ENCODE measurements at places on chromosomes 5 and 9.
A peak's percentile ranks its signal among the peaks of the same experiment; 100 is the strongest.

DNA sequence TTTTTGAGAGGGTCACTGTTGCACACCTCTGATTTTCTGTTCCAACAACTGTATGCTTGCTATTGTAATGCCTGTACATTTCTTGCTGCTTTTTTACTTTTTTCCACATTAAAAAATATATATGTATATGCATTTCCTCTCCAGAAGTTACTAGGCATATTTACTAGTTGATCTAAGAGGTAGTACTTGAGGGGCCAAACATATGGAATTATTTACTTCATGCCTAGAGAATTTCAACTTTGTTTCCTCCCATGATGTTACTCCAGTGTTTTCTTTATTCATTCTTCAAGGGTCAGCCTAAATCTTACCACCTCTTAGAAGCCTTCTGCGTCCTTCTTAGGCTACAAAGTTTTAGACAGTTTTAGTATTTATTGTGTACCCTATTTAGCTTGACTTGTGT lies 122.7 kb downstream of the NMUR2 start:
- DNase-seq, result no peak

DNA sequence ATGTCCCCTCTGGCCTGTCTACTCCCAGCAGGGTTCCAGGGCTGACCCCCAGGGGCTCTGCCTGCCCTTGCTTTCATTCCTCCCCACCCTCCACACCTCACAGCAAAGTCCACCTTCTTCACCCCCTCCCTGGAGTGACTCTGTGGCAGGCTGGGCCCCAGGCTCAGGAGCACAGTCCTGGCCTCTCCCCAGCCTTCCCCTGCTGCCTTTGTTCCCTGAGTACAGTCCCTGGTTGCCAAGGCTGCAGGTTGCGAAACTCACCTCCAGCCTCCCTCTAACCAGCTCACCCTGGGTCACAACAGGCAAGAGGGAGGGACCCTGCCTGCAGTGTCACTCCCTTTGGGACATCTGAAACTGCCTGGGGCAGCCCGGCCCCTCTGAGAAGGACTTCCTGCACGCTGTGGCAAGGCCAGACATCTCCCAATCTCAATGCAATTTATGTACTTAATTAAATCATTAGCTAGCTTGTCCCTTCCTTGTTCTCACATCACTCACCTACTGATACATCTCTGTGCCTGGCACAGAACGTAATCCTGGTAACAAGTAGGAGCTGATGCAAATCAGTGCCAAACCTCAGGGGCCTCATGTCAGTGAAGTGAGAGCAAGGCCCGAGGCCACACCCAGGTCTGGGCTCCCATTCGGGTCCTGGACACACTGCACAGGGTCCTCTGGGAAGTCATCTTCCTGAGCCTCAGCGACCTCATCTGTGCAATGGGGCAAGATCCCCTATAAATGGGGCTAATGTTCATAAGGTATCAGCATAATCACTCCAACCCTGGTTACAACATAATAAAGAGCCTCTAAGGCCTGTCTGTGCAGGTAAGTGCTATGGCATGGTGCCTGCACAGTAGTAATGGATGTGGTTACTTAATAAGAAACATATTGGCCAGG lies 27.3 kb upstream of the TRIM14 start:
- DNase-seq, result peak; percentile 62

DNA sequence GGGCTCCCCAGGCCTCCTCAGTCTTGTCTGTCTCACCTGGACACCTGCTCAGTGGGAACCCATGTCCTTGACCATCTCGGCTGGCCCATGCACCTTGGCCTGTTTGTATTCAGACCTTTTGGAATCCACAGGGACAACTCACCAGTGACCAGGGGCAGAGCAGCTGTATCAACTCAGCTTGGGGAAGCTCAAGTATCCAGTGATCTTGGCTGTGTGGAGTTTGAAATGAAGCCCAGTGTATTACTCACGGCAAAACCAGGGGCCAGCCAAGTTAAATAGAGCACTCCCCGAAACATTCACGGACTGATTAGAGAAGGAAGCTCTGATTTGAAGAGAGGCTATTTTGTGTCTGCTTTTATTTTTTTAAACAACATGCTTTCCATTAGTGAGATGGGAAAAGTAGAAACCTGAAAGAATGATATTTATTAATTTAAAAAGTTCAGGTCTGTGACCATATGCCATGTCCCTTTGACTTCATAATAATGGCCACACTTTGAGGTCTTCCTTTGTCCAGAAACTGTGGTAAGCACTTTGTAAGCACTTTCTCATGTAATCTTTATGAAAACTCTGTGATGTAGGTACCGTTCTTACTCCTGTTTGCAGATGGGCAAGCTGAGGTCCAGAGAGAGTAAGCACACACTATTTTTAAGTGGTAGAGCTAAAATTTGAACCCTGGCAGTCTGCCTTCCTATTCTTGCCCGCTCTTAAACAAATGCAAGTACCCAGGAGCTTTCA lies 656.5 kb downstream of the BNC2 start:
- peak; percentile 98 for DNase-seq

GRCh38 chr9:112720113-112720780 lies 2.3 kb upstream of the INIP start:
- DNase-seq, result no peak

DNA sequence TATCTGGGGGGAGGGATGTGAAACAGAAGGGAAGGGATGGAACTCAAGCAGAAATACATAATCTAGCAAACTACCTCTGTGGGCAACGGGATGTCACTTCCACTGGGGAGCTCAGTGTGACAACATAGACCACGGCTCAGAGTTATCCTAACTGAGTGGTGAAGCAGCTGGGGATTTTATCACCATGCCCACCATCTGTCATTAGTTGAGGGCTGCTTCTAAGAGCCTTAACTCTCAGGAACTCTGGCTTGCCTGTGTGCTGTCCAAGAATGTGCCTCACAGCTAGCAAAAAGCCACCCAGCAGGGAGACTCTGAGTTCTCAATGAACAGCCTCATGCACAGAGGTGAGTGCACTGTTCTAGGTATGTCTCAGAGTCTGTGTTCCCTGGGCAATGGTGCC lies 90.6 kb upstream of the CXCL14 start:
- DNase-seq, result no peak

- DNase-seq, result no peak
These were observed 194.1 kb downstream of the CCDC171 start for GRCh38 chr9:15746905-15747304.

DNA sequence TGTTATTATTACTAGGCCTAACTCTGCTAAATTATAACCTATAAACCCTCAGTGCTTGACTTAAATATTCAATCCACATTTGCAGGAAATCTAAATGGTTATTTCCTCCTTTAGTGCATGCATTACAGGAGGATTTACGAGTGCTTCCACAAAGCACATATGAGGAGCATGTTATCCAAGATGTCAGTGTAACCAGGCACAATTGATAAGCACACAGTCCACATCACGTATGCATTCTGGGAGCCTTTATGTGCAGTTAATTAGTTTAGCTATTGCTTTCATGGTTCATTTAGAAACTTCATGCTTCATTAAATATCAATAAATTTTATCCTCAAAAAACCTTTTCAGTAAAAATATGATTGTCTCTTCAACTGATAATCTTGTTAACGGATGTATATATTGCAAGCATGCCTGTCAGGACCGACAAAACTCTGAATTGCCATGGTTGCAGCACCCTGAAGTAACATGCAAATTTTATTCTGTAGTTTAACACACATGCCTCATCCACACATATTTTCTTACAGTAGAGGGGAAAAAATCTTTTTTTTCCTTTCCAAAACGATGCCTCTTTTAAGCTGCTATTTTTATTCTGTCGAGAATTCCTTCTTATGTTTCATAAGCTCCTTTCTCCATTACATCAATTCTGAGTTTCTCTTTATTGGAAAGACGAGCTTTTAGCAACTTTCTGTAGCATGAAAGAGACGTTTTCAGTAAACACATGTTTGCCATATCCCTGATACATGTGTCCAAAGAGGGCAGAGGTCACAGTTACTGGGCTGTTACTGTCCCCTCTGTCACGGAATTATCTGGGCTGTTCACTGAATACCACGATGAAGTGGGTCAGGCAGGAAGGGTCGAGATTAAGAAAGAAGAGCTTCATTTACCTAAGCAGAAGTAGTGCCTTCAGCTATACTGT lies 142.0 kb downstream of the GLIS3 start:
- no peak for DNase-seq

DNA sequence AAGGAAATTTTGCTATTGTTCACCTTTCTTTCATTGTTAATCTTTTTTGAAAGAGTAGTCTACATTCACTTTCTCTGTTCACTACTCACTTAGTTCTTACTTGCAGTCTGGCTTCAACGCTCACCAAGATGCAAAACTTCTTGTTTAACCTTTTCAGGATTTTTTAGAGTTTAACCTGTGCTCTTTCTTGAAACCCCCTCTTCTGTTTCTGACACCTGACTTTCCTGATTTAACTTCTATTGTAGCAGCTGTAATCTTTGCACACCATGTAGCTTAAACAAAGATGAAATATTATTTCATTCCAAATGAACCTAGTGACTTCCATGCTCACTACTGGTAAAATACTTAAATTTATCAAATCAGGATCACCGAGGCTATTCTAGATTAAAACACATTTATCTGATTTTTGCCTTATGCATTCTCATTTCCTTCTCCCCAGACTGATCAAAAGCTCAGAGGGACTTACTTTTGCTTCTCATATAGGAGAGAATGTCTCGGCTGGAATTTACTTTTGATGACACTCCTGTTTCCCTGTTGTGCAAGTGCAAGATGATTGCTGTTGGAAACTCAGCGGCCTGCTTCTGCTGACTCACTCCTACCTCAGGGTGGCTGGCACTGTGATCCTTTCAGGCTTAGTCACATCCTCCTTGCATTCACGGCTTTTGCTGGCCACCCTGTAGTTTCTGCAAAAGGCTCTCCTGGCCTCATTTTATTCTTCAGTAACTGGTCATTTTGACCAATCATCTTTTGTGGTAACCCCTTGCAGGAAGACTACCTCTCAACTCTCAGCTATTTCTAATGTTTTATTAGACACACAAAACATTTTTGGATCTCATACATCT lies 109.3 kb upstream of the IFNE start:
- DNase-seq, result peak; percentile 100

Data from iris pigment epithelial cell (primary cell).